ENCODE measurements at places on chromosomes 6 and 20.
A peak's percentile ranks its signal among the peaks of the same experiment; 100 is the strongest.

- no peak for DNase-seq
Observed at GRCh38 chr6:156994215-156995076, 217.3 kb downstream of the ARID1B start.

- no peak for DNase-seq
Observed at GRCh38 chr6:137588472-137588871, 94.3 kb upstream of the OLIG3 start.

DNA sequence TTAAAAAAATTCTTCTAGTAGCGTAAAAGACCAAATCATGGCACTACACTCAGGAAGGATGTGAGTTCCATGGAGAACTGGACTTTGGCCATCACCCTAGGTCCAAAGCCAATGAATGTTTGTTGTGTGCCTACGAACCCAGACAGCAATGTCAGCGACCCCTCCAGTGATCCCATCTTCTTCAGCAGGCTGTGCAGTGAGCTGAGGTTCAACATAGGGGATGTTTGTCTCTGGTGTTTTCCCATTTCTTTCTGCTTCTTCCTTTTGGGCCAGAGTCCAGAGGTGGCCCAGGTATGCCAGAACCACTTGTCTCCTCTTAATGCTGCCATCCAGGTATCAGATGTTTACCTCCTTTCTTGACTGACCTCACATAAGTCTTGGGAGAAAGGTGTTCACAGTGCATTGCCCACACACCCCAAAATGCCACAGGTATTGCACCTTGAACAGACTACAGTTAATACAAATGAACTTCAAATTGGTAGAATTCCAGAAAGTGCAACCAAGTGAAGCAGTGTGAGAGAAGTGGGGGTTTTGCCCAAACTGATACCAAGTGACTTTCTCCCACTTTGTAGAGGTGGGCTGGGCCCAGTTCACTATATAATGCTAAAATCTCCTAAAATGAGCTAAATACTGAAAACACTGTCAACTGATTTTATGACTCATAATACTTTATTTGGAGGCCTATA is 14.1 kb downstream of the KIZ start:
- no peak for DNase-seq

- DNase-seq = no peak
Observed at GRCh38 chr20:33554914-33555420, 65.1 kb downstream of the CBFA2T2 start.

DNA sequence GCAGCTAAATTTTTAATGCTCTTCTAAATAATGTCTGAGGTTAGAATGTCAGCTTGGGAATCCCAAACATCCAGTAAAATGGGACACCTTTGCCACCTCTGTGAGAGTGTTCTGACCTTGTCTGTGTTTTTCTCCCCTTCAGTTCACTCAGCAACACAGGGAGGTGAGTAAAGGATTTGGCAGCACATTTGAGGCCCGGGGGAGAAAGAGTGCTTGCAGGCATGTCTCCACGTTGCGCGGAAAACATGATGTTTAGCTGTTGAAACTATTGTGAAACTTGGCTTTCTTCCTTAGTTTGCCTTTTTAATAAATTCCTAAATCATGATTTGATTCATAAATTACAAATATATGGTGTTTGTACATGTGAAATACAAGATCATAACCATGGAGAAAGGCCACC is 707.8 kb upstream of the FLRT3 start:
- DNase-seq = no peak

DNA sequence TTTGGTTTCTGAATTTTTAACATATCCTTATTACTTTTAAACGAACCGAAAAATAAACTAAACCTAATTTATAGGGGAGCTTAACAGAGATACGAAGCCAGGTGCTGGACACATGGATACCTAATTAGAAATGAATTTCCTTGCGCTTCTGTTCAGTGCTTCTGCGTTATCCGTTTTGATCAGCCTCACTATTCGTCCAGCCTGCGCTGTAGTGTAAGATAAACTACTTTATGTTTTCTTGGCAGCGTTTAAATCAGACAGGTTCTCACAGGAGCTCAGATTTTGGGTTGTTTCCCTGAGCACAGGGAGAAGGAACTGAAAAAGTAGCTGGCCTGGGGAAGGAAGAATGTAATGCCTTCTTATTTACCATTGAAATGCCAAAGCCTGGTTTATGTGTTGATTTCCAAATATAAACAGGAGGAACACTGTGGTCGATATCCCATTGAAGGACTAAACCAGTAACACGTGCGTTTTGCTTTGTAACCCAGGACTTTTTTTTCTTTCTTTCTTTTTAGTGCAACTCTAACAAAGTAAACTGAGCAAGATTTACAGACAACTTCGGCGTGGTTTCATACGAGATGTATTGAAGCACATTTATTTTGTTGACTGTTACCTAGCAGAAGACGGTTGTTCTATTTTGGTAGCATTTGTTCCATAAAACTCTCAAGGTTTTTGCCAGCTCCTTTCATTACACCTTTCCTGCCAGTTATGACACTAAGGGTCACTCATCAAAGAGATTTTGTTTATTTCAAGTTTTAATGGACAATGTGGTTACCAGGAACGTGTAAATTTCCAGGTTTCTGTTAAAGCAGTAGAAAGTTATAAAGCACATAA is 214.8 kb upstream of the HEY2 start:
- no peak for DNase-seq

GRCh38 chr6:153511896-153512496 is 380.9 kb upstream of the RGS17 start:
- DNase-seq = peak; percentile 25

DNA sequence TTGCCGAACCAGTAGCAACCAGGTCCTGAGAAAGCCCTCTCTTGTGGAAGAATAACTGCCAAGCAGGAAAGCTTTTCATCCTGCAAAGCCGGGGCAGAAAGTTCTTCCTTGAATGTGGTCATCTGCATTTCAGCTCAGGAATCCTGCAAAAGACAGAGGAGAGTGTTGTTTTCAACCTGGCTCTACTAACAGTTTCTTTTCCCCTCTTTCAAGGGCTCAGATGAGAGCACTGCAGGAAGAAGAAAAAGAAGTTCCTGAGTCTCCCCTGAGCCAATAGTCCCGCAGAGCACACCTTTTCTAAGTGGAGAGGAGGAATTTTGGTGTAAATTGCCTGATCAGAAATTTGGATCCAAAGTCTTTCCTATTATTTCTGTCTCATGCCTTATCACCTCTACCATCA is 10.7 kb downstream of the HLA-DRB1 start:
- no peak for DNase-seq

DNA sequence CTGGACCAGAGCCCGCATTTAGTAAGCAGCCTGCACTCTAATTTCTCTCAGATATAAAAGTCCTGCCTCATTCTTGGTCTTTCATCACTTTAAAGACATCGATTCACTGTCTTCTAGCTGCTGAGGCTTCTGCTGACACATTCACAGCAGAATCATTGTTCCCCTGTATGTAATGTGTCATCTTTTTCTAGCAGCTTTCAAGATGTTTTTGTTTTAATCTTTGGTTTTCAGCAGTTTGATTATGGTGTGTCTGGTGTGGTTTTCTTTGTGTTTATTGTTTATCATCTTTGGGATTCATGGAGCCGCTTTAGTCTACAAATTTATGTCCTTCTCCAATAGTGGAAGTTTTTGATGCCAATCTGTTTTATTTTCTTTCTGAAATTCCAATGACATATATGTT is 157.3 kb upstream of the STMND1 start:
- no peak for DNase-seq

GRCh38 chr6:100366419-100366818 is 98.3 kb downstream of the SIM1 start:
- no peak for DNase-seq

- no peak for DNase-seq
Observed at GRCh38 chr6:36944650-36945049, 9.9 kb upstream of the PI16 start.

- no peak for DNase-seq
Observed at GRCh38 chr6:36838896-36839748, at the start of gene CPNE5. Gene CPNE5, minus strand, starts transcription at chr6:36839444. Its CDS starts 67 bp downstream, at chr6:36839377.

GRCh38 chr6:24183584-24183983 is 57.6 kb downstream of the NRSN1 start:
- DNase-seq = no peak

GRCh38 chr6:157607317-157608109 is 215.5 kb upstream of the SNX9 start:
- DNase-seq = peak; percentile 52

GRCh38 chr20:3240776-3241363 is 1.9 kb upstream of the SLC4A11 start:
- no peak for DNase-seq

- no peak for DNase-seq
Observed at GRCh38 chr6:35662999-35663398, 25.7 kb downstream of the FKBP5 start.

GRCh38 chr6:18473755-18474154 is 86.6 kb downstream of the RNF144B start:
- no peak for DNase-seq

- no peak for DNase-seq
Observed at GRCh38 chr6:113121571-113121970, 735.6 kb upstream of the MARCKS start.

- peak; percentile 45 for DNase-seq
Observed at GRCh38 chr6:114362957-114363356, 20.1 kb upstream of the HS3ST5 start.

GRCh38 chr6:81792826-81793225 is 40.3 kb upstream of the TENT5A start:
- no peak for DNase-seq

DNA sequence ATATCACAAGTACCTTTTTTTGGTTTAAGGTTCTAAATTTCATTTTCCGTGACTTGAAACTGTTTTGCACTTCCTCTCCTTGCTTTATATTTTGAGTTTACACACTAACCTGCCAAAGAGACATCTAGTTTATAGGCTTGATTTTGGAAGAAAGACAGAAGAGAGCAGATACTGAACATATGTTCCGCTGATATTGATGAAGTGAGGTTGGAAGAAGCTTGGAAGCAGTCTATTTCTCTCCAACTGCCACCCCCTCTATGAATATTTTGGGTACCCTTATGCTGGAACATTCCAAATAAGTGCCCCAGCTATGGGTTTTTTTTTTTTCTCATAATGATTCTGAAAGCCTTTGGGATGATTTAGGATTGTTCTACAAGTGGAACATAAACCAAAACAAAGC is 150.6 kb downstream of the LAMA2 start:
- no peak for DNase-seq

- DNase-seq = no peak
Observed at GRCh38 chr20:31974951-31975487, 7.1 kb downstream of the XKR7 start.

GRCh38 chr6:136969433-136969832 is 47.3 kb downstream of the SLC35D3 start:
- DNase-seq = no peak

- DNase-seq = no peak
Observed at GRCh38 chr6:96909811-96910210, 12.1 kb upstream of the NDUFAF4 start.

- no peak for DNase-seq
Observed at GRCh38 chr6:150720774-150721233, 121.1 kb downstream of the PLEKHG1 start.

DNA sequence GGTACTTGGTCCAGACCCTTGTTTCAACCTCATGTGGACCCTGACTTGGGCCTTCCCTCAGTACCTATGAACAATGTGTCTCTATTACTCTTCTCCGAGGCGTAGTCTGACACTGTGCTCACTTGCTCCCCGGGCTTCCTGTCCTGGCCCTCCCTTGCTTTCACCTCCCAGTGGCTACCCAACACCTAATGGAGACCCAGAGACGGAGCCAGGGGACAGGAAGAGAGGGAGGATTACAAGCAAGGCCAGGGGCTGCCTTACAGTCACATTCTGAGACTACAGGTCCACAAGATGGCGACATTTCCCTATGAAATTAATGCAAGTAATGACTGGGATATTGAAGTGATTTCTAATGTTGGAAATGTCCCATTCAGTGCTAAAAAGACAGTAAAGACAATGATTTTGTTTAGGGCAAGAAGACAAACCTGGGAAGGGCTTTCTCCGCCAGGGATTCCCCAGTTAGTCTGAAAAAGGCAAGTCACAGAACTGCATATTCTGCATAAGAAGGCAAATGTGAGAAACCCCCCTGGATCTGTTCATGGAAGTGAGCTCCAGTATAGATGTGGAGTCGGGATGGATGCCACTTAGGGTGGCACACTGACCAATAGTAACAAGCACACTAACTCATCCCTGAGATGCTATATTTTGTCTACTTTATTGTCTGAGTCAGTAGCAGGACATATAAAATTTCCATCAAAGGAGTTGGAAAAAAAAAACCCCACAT is 44.0 kb upstream of the ZBTB24 start:
- DNase-seq = peak; percentile 71

GRCh38 chr20:34776177-34776576 is 49.3 kb downstream of the NCOA6 start:
- no peak for DNase-seq

- no peak for DNase-seq
Observed at GRCh38 chr6:133502441-133503335, 261.5 kb downstream of the EYA4 start.

DNA sequence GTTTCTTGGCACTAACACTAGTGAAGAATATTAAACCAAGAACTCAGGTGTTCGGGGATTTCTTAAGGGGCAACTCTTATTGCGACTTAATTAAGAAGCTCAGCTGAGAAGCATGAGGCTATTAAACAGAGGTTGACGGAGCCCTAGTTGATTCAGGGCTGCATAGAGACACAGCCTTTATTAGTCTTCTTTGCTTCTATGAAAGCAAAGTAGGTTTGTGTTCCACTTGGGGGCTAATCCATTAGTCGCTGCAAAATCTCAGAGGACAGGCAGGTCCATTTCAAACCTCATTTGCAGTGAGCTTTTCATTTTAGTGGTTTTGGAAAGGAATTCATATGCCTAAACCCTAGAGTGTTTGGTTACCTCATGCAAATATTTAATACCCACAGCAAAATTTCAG is 506.6 kb upstream of the SULF2 start:
- DNase-seq = no peak

GRCh38 chr6:105331927-105332326 is 71.0 kb downstream of the PREP start:
- DNase-seq = no peak

DNA sequence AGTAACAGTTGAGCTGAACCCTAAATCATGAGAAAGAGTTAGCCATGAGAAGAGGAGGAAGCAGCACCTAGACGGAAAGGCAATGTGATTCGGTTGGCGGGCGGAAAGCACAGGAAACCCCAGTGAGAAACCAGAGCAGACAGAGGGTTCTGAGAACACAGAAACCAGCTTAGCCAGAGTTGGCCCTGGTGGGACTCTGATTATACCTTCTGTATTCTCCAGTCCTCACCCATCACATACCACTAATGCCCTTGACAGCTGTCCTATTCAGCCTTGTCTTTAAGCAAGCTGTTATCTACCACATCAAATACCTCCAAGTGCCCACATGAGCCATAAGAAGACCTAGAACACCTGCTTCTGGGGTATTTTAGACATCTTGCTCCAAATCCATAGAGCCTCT is 58.9 kb upstream of the LRRC1 start:
- no peak for DNase-seq

GRCh38 chr6:38833320-38833719 is 118.2 kb downstream of the DNAH8 start:
- DNase-seq = no peak

DNA sequence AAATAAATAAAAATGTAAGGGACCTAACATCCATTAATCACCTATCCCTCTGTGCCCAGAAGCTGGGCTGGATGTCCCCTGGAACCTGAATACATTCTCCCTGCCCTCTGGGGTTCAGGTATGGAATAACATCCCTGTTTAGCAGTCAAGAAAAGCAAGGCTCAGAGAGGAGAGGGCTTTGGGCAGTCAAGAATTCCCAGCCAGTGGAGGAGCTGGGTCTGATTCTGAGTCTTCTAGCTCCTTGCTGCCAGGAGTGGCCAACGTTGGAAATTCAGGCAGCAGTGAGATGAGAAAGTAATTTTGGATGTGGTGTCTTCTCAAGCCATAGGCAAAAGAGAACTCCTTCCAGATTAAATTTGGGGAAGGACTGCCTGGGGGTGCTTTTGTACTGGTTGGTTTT is 42.6 kb upstream of the ZNFX1 start:
- peak; percentile 70 for DNase-seq
